ENCODE measurements at places on chromosomes 11 and 22.

DNA sequence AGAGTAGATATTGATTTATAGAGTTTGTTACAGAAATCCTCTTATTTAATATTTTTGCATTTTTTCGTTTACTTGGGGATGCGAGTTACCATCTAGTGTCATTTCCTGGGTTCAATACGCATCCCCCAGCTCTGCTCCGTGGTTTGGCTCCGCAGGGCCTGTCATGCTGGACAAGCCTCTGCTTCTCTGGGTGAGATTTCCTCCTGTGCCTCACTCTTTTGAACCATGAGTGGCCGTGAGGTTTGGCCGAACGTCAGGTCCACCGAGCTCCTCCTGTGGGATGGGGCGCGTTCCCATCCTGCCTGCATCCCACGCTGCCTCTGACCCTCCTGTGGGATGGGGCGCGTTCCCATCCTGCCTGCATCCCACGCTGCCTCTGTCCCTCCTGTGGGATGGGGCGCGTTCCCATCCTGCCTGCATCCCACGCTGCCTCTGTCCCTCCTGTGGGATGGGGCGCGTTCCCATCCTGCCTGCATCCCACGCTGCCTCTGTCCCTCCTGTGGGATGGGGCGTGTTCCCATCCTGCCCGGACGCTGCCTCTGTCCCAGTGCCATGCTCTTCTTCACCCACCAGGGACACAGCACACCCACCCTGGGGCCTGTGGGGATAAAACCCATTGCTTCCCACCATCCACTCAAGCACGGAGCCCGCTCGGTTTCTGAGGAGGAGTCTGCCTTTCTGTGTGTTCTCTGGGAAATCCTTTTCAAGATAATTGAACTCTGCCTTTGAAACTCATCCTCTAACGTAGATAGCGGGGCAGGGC is 506.8 kb downstream of the BRD1 start:
- no peak for DNase-seq

GRCh38 chr11:106426696-106427095 is 349.2 kb downstream of the AASDHPPT start:
- DNase-seq: no peak

GRCh38 chr11:8838248-8838647 is 72.7 kb upstream of the AKIP1 start:
- DNase-seq: no peak

GRCh38 chr11:110858547-110858921 is 146.3 kb upstream of the ARHGAP20 start:
- DNase-seq: no peak

GRCh38 chr11:103842795-103843194 is 193.6 kb upstream of the DDI1 start:
- no peak for DNase-seq

- no peak for DNase-seq
Observed at GRCh38 chr11:129377739-129378138, 2.1 kb downstream of the BARX2 start.

GRCh38 chr11:93330446-93330984 is at the start of gene DEUP1:
Gene DEUP1 (plus strand): TSS chr11:93330742. CDS start chr11:93332260, 1,518 bp downstream.
- DNase-seq: no peak

- DNase-seq: no peak
Observed at GRCh38 chr11:128416976-128417375, 170.4 kb downstream of the ETS1 start.
